ENCODE measurements at places on chromosomes 1 and 21. TPM values are rescaled to one million over a fixed set of nuclear protein-coding genes. Genes with fewer than 3 reads are reported as not detected.

FGR gene
- not detected for polyA plus RNA-seq

GPR25 gene
- not detected for polyA plus RNA-seq

LENEP gene
- polyA plus RNA-seq, result 0.21 TPM

C1orf116 gene
- polyA plus RNA-seq, result not detected

AMY1C gene
- not detected for polyA plus RNA-seq

SPRR2G gene
- polyA plus RNA-seq, result not detected
